ENCODE measurements at places on chromosomes 13 and 19.

GRCh38 chr13:70668983-70669382, 560.7 kb upstream of the KLHL1 start:
- no peak for DNase-seq

DNA sequence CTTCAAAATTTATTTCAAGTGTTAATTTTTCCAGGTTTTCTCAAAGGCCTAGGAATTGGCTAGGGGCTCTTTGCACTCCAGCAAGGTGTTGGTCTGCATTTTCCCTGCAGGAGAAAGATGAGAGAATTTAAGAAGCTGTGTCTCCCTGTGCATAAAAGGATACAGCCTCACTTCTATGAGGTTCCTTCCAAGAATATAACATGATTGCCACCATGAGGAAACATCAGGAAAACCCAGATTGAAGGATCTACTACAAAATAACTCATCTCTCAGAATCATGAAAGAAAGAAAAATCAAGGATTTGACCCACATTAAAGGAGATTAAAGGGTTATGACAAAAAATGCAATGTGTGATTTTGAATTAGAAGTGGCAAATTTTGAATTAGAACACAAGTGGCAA, 69.9 kb downstream of the RUBCNL start:
- no peak for DNase-seq

- DNase-seq = no peak
Measured at GRCh38 chr13:72808917-72809500, 27.1 kb downstream of the PIBF1 start.

DNA sequence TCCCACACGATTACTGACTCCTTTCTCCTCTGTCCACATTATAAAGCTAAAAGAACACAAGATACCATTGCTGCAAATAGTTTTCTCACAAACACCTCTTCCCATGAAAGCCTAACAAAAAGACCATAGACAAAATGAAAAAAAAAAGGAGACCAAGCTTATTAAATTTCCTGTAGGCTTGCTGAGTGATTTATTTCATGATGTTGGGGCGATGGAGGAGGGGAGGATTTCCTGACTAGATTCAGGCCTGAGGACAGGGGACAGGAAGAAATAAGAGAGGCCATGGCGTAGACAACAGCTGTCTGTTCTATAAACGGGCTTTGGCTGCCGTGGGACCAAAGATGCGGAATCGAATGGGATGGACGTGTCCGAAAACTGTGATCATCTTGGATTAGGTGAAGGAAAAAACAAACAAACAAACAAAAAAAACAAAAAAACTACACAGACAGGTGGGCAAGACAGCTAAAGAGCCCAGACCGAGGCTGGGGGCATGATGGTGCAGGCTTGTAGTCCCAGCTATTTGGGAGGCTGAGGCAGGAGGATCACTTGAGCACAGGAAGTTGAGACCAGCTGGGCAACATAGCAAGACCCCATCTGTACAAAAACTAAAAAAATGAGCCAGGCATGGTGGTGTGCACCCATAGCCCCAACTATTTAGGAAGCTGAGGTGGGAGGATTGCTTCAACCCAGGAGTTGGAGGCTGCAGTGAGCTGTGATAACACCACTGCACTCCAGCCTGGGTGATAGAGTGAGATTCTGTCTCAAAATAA, 5.3 kb downstream of the TMPRSS9 start:
- DNase-seq = no peak

DNA sequence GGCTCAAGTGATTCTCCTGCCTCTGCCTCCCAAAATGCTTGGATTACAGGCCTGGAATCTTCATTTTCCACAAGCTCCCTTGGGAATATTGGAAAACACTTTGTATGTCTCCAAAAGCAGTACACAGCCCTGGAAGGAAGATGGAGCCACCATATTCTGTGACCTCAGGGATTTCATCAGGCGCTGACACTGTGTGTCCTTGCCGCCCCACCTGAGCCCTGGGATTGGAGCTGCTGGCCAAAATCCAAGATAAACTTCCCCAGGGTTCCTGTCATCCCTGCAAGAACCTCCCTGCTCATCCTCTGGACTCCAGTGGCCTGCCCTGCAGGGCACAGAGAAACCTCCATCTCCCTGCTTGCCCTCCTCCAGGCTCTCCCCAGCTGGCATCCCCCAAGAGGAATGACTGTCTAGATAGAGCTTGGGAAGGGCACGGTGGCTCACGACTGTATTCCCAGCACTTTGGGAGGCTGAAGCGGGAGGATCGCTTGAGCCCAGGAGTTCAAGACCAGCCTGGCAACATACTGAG, 1.3 kb upstream of the GNG7 start:
- DNase-seq = no peak

- no peak for DNase-seq
Measured at GRCh38 chr13:100714478-100714877, 39.9 kb upstream of the TMTC4 start.

DNA sequence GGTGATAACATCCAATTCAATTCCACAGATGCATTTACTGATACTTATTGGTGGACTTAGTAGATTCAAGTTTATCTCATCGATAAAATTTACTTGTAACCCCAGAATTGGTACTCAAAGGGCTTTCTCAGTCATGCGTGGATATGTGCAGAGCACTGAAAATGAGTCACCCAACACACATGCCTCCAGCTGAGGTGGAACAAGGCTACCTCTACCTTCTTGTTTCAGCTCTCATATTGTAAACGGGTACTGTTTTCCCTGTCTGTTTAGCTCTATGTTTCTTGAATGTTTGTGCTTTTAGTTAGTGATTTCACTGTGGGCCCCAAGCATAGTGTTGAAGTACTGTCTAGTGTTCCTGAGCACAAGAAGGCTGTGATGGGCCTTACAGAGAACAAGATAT, 1.5 kb downstream of the LRRC63 start:
- no peak for DNase-seq

DNA sequence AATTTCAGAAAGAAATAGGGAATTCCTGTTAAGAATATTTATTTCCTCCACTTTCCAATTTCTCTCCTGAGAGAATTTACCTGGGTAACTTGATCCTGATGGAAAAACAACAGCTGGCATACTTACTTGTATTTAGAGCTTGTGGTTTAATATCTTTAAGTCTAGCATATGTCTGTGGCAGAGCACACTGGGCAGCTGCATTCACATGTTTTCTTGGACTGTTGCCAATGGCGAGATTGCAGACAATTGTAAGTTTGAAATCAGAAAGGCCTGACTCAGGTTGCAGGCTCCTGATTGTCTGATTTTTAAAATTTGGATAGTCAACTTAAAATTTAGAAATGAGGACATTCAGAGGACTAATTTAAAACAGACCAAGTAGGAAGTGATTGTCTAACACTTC, 66.9 kb downstream of the NHLRC3 start:
- DNase-seq = no peak

Measured in fibroblast of skin of left quadriceps (primary cell).